HFFc6 (cell line): ENCODE measurements at places on chromosomes 6 and 20. TPM values are rescaled to one million over a fixed set of nuclear protein-coding genes. Genes with fewer than 3 reads are reported as not detected.

The WASF1 gene
- total RNA-seq: 13.5 to 14.0 TPM (median 13.8 TPM) in 3 replicates

DNA sequence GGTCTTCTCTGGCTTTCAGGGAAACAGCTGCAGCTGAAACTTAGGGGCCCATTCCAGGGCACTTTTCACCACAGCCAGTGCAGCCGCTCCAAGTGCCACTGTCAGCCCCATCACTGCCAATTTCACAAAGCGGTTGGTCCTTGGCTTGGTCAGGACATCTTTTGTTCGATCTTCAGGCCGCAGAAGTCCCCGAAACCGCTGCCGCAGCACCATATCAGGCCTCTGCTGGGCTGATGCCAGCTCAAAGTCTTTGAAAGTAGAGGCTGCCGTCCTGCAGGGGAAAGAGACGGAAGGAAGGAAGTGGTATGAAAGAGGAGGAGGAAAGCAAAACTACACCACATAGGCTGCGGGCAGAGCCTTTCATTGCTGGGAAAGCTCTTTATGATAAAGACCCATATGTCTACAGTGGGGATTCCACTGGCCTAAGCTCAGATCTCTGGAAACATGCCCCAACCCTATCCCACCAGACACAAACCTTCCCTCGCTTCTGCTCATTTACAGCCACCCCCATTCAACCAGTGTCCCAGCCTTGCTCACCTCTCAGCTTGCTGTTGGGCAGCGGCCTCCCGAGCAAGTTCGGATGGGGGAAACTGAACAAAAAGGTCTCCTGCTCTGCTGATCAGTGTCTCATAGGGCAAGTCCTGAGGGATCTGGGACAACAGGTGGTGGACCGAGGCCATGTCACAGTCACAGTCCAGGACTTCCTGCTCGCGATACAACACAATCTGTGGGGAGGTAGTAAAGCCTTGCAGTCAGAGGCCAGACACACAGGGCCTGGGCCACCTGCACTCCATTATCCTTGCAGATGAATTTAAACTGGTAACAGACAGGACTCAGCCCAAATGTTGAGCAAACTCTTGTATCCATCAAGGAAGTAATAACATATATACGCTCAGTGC, 23.5 kb downstream of the TBC1D20 start:
- H3K27ac ChIP-seq: no peak overlapping the region
- H3K4me3 ChIP-seq: no peak overlapping the region
- H3K36me3 ChIP-seq: peaks cover 36% of the 10 kb centered on the region
- peaks cover 13% of the 10 kb centered on the region; the same call in 1 of the 2 replicates for H3K4me1 ChIP-seq
- H3K27me3 ChIP-seq: no peaks in the 10 kb centered on the region; the same call in 1 of the 2 replicates

DNA sequence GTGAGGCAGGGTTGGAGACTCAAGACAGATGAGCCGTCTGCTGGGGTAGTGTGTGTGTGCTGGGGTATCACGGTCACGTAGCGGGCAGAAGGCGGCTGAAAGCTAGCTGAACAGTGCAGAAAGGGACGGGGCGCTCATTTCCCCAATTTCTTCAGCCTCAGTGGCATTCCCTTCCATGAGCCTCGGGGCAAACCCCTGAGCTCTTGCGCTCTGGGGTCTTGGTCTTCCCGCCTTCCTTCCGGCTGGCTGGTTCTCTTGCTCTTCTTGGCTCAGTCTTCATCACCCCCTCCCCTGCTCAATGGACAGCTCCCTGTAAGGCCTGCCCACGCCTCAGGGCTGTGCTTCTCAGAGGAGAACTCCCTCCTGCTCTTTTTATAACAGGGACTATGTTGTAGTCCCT, 15.5 kb upstream of the TMEM181 start:
- H3K27ac ChIP-seq: no peak overlapping the region
- H3K36me3 ChIP-seq: no peaks in the 10 kb centered on the region
- no peak for DNase-seq
- peaks cover 21% of the 10 kb centered on the region for H3K27me3 ChIP-seq

- no peaks in the 10 kb centered on the region for H3K36me3 ChIP-seq
- H3K27ac ChIP-seq: no peak overlapping the region; the same call in 1 of the 2 replicates
- H3K27me3 ChIP-seq: peaks cover 6% of the 10 kb centered on the region
- peak; percentile 46 for DNase-seq
Observed at GRCh38 chr6:30844118-30844535, 40.2 kb upstream of the DDR1 start.

The ZNF341 gene
- 3.2 to 3.8 TPM (median 3.8 TPM) in 3 replicates for total RNA-seq

The DUSP22 gene
- 8.4 to 11.9 TPM (median 9.4 TPM) in 3 replicates for total RNA-seq

DNA sequence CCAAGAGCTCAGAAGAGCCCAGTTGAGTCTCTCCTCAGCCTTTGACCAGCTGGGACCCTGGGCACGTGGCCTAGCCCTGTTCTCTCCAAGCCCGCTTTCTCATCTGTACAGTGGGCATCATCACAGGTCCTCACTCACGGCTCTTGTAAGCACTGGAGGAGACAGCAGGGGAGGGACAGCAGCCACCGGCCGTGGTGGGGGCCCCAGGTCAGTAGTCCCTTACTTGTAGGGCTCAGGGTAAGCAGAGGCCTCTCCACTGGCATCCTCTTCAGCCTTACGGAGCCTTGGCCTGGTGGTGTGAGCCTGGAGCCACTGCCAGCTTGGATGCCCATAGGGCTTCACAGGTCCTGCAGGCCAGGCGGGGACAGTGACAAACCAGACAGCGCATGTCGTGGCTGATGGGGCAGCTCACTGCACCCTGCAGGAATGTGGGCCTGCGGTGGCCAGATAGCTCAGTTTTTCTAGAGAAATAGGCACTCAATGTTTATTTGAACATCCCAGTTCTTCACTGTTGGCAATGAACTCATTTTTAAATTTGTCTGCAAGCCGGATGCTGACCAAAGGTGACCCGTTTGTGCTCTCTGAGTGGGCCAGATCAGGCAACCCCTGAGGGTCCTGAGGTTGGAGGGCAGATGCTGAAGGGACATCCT, 65.1 kb downstream of the ADNP start:
- H3K4me3 ChIP-seq: no peak overlapping the region
- no peaks in the 10 kb centered on the region for H3K27me3 ChIP-seq
- no peaks in the 10 kb centered on the region for H3K4me1 ChIP-seq
- no peak for DNase-seq

The PRSS35 gene
- 0.48 and 0.78 TPM in 2 replicates for total RNA-seq

GRCh38 chr20:12252793-12253192, 335.1 kb downstream of the BTBD3 start:
- H3K4me3 ChIP-seq: no peak overlapping the region
- DNase-seq: no peak

DNA sequence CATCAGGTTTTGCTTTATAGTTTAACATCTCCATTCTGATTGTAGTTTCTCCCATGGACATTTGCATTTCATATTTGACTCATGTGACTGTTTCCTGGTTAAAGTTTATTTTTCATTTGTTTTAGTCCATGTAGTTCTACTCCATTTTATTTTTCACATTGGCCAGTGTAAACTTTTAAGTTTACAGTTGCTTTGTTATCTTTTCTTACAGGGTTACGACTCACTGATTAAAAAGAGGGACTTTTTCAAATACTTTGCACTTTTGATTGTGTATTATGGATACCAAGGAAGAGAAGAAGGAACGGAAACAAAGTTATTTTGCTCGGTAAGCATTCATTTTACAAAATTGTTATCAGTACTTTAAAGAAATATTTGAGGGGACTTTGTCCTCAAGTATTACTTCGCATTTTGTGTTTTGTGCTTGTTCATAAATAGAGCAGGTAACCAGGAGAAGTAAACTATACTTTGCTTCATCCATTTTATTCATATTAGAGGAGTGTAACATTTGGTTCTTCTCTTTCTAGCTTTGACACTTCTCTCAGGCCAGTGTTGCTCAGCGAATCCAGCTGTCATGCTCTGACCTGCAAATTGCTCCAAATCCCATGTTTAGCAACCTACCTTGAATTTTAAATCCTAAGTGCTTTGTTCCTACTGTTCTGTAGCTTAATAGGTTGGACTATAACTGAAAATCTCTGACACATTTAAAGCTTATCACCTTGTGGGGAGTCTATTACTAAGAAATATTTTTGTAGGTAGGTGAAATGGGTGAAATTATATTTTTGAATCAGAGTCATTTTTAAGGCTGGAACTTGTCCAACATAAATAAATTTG, 24.5 kb downstream of the NCOA7 start:
- peak overlapping the region; percentile 35 for H3K4me3 ChIP-seq
- no peak for DNase-seq
- H3K27me3 ChIP-seq: no peaks in the 10 kb centered on the region; the same call in 1 of the 2 replicates
- H3K4me1 ChIP-seq: peaks cover 75% of the 10 kb centered on the region

The FOXQ1 gene
- 0.55 and 2.8 TPM in 2 replicates for total RNA-seq

GRCh38 chr6:14897831-14898230, 348.0 kb upstream of the JARID2 start:
- H3K4me1 ChIP-seq: no peaks in the 10 kb centered on the region
- H3K36me3 ChIP-seq: no peaks in the 10 kb centered on the region

GRCh38 chr6:44041461-44042260, 85.6 kb downstream of the MRPL14 start:
- peak overlapping the region; percentile 69 for H3K4me3 ChIP-seq
- H3K27ac ChIP-seq: peak overlapping the region; percentile 96
- peak; percentile 93 for DNase-seq
- no peaks in the 10 kb centered on the region for H3K36me3 ChIP-seq
- peaks cover 39% of the 10 kb centered on the region for H3K4me1 ChIP-seq

DNA sequence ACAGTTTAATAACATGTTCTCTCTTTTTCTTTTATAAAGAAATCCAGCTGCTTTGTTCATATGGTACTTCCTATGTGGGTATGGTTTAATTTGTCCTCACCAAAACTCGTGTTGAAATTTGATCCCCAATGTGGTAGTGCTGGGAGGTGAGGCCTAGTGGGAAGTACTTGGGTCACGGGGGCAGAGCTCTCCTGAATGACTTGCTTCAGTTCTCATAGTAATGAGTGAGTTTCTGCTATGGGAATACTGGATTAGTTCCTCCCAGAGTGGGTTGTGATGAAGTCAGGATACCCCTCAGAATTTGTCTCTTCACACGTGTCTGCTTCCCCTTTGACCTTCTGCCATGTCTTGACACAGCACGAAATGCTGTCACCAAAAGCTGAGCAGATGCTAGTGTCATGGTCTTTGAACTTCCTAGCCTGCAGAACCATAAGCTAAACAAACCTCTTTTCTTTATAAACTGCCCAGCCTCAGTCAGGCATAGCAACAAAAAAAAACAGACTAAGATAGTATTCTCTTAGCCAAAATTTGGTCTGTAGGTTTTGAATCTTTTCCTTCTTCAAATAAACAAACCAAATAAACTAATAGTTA, 87.8 kb upstream of the HS3ST5 start:
- no peaks in the 10 kb centered on the region for H3K27me3 ChIP-seq
- no peaks in the 10 kb centered on the region for H3K4me1 ChIP-seq
- H3K27ac ChIP-seq: no peak overlapping the region
- no peak for DNase-seq
- no peak overlapping the region for H3K4me3 ChIP-seq

DNA sequence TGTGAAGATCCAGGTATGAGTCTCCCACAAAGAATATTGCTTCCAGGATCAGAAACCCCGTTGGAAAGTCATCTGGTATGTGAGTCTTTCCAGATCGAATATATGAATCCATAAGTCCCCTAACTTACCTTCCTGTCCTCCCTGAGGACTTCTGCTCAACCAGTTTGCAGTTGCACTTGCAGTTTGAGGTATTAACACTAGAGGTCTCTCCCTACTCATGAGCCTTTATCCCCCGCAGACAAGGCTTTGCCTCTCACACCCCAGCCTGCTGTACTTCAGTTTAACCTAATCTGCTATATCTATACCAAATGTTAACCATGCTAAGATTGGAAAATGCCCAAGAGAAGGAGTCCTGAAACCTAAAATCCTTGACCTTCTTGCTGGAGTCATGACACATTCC, 135.3 kb upstream of the DEFB112 start:
- no peak overlapping the region for H3K27ac ChIP-seq
- DNase-seq: no peak
- no peaks in the 10 kb centered on the region for H3K36me3 ChIP-seq
- no peaks in the 10 kb centered on the region for H3K4me1 ChIP-seq
- no peak overlapping the region for H3K4me3 ChIP-seq

- H3K4me1 ChIP-seq: no peaks in the 10 kb centered on the region
- no peaks in the 10 kb centered on the region for H3K36me3 ChIP-seq
- H3K4me3 ChIP-seq: no peak overlapping the region
- DNase-seq: no peak
- H3K27me3 ChIP-seq: no peaks in the 10 kb centered on the region; the same call in 1 of the 2 replicates
Observed at GRCh38 chr6:46130666-46131065, 877 bp downstream of the ENPP4 start.

DNA sequence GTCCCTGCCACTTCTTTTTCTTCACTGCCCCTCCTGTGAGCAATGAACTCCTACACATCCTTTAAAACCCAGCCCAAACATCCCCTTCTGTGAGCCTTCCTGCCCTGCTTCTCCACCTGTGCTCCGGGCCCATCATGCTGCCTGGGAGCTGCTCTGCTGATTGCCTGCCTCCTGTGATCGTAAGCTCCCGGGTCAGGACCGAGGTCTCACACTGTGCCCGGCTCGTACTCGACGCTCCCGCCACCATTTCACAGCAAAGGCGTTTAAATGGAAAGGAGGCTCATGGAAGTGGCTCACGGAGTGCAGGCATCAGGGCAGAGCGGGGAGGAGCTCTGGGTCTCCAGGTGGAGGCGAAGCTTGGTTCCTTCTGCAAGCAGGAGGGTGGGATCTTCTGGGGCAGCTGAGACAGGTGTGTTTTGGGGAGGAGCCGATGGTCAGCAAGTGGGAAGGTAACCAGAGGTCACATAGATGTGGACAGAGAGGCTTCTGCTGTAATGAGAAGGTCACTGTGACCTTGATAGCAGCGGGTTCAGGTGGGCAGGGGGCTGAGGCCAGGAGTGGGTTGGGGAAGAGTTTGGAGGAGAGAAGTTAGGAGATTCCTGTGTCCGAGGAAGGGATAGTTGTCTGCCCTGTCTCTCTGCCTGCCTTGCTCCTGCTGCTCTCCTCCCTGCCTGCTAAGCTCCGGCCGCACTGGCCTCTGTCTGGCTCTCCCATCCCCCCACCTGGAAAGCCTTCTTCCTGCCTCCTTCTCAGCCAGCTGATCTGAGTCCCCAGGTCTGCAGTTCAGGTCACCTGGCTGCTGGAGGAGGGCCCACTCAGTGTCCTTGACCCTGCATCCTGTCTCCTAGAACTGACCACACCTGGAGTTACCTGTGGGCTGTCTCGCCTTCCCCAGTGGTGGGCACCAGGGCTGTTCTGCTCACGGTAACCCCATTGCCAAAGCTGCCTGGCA, 52.7 kb upstream of the FRMD1 start:
- H3K27me3 ChIP-seq: peaks cover 3% of the 10 kb centered on the region
- no peak overlapping the region for H3K4me3 ChIP-seq
- no peak overlapping the region for H3K27ac ChIP-seq
- peaks cover 8% of the 10 kb centered on the region; the same call in 1 of the 2 replicates for H3K4me1 ChIP-seq
- no peaks in the 10 kb centered on the region for H3K36me3 ChIP-seq

The CST7 gene
- not detected in 3 replicates for total RNA-seq

GRCh38 chr20:49603209-49603627, 35.3 kb upstream of the PTGIS start:
- no peak overlapping the region for H3K4me3 ChIP-seq
- peak; percentile 69 for DNase-seq
- no peaks in the 10 kb centered on the region for H3K36me3 ChIP-seq
- no peak overlapping the region; the same call in 1 of the 2 replicates for H3K27ac ChIP-seq
- H3K27me3 ChIP-seq: no peaks in the 10 kb centered on the region; the same call in none of the 2 replicates
- peaks cover 20% of the 10 kb centered on the region for H3K4me1 ChIP-seq

- H3K4me1 ChIP-seq: peaks cover 30% of the 10 kb centered on the region
- H3K4me3 ChIP-seq: peak overlapping the region; percentile 93
- DNase-seq: no peak
- no peaks in the 10 kb centered on the region for H3K36me3 ChIP-seq
Observed at GRCh38 chr6:31702405-31702818, 712 bp downstream of the ABHD16A start.

- H3K27ac ChIP-seq: no peak overlapping the region
- DNase-seq: no peak
- no peaks in the 10 kb centered on the region for H3K4me1 ChIP-seq
- no peaks in the 10 kb centered on the region; the same call in 1 of the 2 replicates for H3K36me3 ChIP-seq
- H3K4me3 ChIP-seq: no peak overlapping the region
Observed at GRCh38 chr6:146339716-146340115, 203.9 kb upstream of the RAB32 start.
